Cardiac fibroblast (primary cell): ENCODE measurements at places on chromosomes 6 and 20.

DNA sequence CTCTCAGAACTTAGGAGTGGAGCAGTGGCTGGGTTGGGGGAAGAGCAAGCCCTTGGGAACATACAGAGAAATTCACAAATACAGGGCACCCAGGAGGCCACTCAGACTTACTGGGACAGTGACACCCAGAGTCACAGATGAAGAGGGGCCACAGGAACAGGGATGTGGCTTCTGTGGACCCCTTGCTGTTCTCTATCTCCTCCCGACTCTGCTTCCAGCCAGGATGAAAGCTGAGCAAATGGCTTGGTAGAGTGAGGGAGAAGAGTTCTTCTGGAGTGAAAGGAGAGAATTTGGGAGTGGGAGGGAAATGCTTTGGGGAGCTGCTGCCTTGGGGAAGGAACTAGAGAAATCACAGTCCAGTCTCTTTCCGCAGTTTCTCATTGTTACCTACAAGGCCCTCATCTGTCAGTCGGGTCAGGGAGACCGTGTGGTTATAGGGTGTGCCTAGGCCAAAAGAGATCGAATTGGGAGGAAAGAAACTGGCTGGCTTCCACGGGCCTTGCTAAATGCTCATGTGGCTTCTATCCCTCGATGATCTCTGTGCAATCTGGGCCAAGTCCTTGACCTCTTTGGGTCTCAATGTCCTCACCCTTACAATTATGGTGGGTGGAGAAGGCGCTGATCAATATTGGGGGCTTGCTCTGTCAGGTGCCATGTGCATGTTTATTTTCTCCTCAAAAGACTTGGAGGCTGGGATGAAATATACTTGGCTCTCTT, 17.0 kb downstream of the FOXP4 start:
- no peak for DNase-seq

GRCh38 chr6:217048-217659, 75.1 kb upstream of the DUSP22 start:
- no peak for DNase-seq

- DNase-seq: peak; percentile 83
Observed at GRCh38 chr6:73798592-73798991, 102.6 kb downstream of the CD109 start.

DNA sequence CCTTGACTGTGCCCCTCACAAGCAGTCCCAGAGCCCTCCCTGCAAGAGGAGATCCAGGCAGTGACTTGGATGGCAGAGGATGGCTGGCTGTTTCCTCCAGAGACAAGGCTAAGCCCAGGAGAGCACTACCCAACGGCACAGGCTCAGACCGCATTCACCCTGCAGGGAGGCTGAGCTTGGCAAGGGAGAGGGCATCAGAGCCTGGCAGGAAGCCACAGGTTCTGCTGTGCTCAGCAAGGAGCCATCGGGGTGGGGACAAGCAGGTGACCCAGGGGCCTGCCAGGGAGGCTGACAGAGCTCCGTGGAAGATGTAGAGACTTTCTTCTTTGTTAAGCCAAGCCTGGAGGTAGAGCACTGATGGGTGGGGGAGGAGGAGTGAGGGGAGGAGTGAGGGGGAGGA, 159.2 kb upstream of the CST7 start:
- DNase-seq: no peak

GRCh38 chr6:167668019-167668753, 158.5 kb upstream of the AFDN start:
- no peak for DNase-seq

GRCh38 chr6:15994814-15995459, 133.9 kb upstream of the MYLIP start:
- DNase-seq: no peak

DNA sequence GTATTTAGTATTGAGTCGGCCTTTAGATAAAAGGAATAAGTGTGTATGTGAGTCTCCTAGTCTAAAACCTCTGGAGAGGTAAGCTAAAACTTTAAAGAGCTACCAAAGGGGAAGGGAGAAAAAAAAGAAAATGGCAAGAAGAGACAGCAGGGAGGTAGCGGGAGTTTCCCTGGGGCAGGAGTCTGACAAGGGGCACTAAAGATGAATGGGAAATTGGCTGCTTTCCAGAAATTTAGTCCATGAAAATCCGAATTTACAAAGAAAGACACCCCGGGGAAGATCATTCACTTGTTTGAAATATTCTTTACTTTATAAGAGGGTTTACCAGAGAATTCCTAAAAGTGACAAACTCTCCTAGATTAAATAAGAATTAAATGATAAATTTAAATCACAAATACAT, 19.3 kb downstream of the RMND1 start:
- no peak for DNase-seq
